NCI-H524 treated with DMSO at 0.1 percent for 48 hours (cell line): ENCODE measurements at places on chromosomes 5 and 9.

- DNase-seq = no peak
These were observed 32.6 kb upstream of the TMEM250 start for GRCh38 chr9:136151214-136151804.

DNA sequence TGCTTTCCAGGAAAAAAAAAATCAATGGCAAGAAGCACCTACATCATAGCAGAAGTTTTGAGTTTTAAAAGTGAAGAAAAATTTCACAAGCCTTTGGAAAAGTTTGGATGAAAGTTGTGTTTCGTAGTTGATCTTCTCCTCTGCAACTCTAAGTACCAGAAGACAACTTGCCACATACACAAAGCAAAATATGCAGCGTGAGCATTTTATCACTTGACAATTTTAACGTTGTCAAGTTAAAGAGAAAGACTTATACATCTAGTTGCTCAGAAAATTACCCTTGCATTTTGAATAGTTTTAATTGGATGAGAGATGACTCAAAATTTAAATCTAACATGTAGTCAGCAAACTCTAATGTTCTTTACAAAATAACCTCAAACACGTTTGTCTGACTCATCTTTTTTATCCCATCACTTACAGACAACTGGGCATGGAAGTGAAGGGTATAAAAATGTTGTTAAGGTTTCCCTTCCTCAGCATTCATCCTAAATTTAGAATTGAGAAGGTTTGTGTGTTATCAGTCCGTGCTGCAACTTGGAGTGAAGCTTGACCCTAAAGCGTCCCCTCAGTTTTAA is 213.4 kb downstream of the MARCHF11 start:
- DNase-seq = no peak

DNA sequence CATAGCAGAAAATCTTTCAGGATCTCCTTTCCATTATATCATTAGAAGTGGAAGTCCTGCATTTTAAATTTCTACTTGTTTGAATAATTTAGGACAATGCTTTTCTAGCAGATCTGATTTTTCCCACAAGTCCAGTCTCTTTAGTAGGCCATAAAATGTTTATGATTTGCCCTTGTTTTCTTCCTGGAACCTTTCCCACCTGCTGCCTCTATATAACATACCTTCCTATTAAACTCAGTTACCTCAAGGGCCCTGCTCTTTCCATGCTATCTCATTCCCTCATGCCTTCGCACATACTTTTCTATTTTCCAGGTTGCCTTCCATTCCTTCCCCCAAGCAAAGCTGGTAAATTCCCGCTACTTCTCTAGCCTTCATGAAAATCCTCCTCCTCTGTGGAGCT is 187.0 kb upstream of the EFNA5 start:
- DNase-seq = no peak

DNA sequence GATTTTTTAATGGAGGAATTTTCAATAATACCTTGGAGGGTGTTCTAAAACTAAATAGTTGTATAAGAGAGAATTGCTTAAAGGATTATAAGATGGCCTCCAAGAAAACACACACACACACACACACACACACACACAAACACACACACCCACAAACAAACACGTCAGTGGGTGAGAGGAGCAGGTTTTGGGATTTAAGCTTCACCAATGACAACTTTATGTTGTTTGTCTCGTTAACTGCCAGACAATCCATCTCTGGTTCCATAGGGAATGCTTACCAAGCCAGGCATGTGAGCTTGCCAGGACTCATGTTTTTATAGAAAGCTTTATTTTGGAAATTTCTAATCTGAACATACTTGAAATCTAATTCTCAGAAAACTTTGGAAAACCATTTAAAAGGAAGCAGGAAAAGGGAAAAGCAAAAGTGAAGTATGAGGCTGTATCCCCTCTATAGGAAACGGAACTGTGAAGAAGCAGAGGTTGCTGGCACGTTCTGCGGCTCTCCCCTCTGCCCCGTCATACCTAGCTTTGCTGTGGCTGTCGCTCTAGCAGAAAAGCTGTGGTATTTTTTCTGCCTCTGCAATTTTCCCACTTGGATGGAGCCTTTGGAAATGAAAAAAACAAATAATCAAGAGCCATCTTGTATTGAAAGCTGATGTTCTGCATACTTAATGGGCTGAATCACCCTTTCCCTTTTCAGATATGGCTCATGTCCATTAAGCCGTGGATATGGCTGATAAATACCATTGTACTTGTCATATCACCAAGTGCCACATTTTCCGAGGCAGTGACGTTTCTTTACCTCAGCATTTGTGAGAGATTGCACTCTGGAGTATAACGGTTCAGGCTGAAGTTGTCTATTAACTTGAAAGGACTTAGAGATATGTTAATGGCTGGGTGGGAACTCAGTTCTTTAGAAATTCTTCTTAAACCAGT is 112.7 kb downstream of the NTRK2 start:
- DNase-seq = no peak

DNA sequence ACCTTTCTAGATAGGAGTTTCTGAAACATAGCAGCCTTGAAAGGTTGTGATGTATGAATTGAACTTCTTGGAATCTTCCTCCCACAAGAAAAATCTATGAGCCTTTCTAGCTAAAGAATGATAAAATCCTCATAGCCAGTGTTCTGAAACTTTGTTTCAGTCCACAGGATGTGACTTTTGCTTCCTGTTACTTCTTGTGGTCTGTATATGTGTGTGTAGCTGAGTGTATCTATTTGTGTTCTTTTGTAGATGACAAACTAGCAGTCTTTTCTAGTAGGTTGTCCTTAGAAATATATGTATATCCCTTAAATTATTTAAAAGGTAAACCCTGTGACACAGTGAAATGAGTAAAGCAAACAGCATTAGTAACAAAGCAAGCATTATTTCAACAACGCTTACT is 188.8 kb downstream of the MRPS30 start:
- DNase-seq = no peak

- no peak for DNase-seq
These were observed 35.5 kb upstream of the GLRX start for GRCh38 chr5:95858023-95858461.

DNA sequence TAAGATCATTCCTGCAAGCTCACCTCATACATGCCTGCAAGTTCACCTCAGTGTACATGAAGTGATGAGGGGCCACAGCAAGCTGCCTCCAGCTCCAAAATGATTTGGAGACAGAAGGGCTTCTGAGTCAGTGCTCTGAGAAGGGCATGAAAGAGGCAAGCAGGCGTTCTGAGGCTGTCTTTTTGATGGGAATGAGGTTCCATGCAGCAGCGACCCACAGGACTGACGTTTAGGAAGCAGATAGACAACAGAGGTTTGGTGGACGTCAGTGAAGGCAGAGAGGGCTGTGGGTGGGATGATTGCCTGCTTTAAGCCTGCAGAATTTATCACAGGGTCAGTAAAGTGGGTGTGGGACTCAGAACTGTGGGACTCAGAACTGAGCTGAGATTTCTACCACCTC is 8.9 kb upstream of the SMIM32 start:
- DNase-seq = no peak
